ENCODE measurements at places on chromosomes 4 and X. TPM values are rescaled to one million over a fixed set of nuclear protein-coding genes. Genes with fewer than 3 reads are reported as not detected.

Gene ZNF280C
- 0.45 TPM for polyA plus RNA-seq

Gene ZXDA
- polyA plus RNA-seq: 0.45 TPM

Gene LIMCH1
- 1.6 TPM for polyA plus RNA-seq

Gene ITGB1BP2
- polyA plus RNA-seq: 1.6 TPM

Gene HTR2C
- not detected for polyA plus RNA-seq

- H3K27me3 ChIP-seq: no peaks in the 10 kb centered on the region
- no peak overlapping the region for H3K27ac ChIP-seq
- no peaks in the 10 kb centered on the region for H3K36me3 ChIP-seq
- no peak overlapping the region for H3K4me3 ChIP-seq
Observed at GRCh38 chr4:7421356-7422150, 13.2 kb downstream of the PSAPL1 start.

- H3K27ac ChIP-seq: no peak overlapping the region
- no peak for DNase-seq
- H3K36me3 ChIP-seq: peaks cover 13% of the 10 kb centered on the region
- H3K4me1 ChIP-seq: no peaks in the 10 kb centered on the region
- H3K4me3 ChIP-seq: no peak overlapping the region
Observed at GRCh38 chr4:67659065-67659464, 41.9 kb downstream of the UBA6 start.

GRCh38 chr4:79164907-79165610, 160.8 kb downstream of the NAA11 start:
- H3K27me3 ChIP-seq: no peaks in the 10 kb centered on the region
- no peaks in the 10 kb centered on the region for H3K4me1 ChIP-seq
- no peaks in the 10 kb centered on the region for H3K36me3 ChIP-seq
- H3K27ac ChIP-seq: no peak overlapping the region
- H3K4me3 ChIP-seq: no peak overlapping the region

DNA sequence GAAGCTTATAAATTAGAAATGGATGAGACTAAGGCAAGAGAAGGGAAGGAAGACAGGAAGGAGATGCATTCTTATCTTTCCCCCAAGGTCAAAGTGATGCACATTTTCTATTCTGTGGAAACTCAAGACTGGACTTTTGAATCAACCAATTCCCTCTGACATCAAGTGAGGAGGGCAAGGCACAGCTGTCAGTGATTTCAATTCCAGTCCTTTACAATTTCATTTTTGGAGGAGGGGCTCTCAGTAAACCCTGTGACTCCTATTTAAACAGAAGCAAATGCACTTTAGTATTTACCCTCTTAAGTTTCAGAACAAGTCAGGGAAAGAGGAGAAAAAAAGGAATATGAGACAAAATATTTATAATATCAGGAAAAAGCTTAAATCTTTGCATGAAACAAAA, 134.0 kb downstream of the MGST2 start:
- no peak overlapping the region for H3K27ac ChIP-seq
- no peaks in the 10 kb centered on the region for H3K4me1 ChIP-seq
- DNase-seq: no peak
- H3K27me3 ChIP-seq: no peaks in the 10 kb centered on the region

DNA sequence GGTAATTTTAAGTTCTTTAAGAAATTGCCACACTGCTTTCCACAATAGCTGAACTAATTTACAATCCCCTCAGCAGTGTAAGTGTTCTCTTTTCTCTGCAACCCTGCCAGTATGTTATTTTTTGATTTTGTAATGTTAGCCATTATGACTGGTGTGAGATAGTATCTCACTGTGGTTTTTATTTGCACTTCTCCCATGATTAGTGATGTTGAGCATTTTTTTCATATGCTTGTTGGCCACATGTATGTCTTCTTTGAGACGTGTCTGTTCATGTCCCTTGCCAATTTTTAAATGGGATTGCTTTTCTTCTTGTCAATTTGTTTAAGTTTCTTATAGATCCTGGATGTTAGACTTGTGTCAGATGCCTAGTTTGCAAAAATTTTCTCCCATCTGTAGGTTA, 86.1 kb downstream of the BMP3 start:
- no peaks in the 10 kb centered on the region for H3K27me3 ChIP-seq
- no peak for DNase-seq
- no peak overlapping the region for H3K4me3 ChIP-seq
- no peaks in the 10 kb centered on the region for H3K4me1 ChIP-seq
- no peak overlapping the region for H3K27ac ChIP-seq

GRCh38 chr4:157270108-157270507, 49.6 kb downstream of the GRIA2 start:
- no peak for DNase-seq
- H3K4me1 ChIP-seq: no peaks in the 10 kb centered on the region
- no peaks in the 10 kb centered on the region for H3K36me3 ChIP-seq
- H3K27me3 ChIP-seq: no peaks in the 10 kb centered on the region
- H3K4me3 ChIP-seq: no peak overlapping the region
- no peak overlapping the region for H3K27ac ChIP-seq

DNA sequence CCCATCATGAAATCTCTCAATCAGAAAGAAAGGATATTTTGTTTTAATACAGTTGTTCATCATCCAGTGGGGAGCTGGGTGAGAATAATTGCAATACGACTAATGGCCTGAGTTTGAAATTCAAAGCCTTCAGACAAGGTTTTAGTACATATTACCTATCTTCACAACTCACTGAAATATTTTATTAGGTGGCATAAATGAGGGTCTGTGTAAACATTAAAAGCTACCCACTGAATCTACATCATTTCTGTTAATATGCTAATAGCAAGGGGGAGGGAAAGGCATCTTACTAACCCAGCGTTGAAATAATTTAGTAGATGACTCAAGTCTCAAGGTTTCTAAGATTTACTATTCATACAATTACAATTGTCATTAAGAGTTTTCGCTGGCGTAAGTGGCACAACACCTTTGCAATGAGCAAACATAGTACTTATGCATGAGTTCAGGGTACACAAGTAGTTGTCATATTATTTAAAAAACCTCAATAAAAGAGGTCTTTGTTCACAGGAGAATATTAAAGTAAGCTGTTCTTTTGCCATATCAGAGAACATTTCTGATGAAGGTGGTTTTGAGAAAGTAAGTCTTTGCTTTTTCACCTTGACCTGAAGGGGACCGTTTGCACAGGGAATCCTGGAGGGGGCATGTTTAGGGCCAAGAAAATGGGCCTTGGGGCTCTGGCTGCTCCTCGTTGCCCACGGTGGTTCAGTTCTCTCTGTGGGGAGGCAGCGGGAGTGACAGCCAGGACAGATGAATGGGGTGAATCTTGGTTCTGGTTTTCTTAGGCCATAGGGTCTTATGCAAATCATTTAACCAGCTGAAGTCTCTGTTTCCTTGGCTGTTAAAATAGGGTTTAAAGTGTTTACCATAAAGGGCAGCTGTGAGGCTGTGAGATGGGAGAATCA, 4.5 kb upstream of the RHOH start:
- no peak for DNase-seq
- no peaks in the 10 kb centered on the region for H3K36me3 ChIP-seq
- no peaks in the 10 kb centered on the region for H3K27me3 ChIP-seq
- no peak overlapping the region for H3K4me3 ChIP-seq
- peak overlapping the region; percentile 35 for H3K27ac ChIP-seq

GRCh38 chr4:184000457-184001396, 95.6 kb downstream of the STOX2 start:
- H3K4me1 ChIP-seq: no peaks in the 10 kb centered on the region
- no peak overlapping the region for H3K27ac ChIP-seq
- no peaks in the 10 kb centered on the region for H3K27me3 ChIP-seq
- no peaks in the 10 kb centered on the region for H3K36me3 ChIP-seq
- no peak overlapping the region for H3K4me3 ChIP-seq

All from small intestine (tissue), 16 donors.